ENCODE measurements at places on chromosomes 2 and 18.

DNA sequence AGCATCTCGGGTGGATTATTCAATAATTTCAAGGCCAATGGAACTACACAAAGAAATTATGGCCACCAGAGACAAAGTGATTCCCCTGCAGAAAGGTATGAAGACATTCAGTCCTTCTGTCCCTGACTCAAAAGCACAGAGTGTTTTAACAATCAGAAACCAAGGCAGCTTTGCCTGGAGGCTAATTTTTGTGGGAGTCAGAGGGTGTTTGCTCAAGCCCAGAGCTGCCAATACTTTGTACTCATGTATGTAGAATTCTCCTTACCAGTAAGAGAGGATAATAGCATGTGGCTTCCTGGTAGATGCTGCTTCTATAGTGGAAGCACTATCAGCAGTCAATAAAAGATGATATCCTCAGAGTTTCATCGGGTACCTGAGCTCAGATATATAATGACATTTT, 178.4 kb downstream of the KCNE4 start:
- DNase-seq: no peak

GRCh38 chr18:70074116-70074515, 126.4 kb upstream of the CD226 start:
- DNase-seq: no peak

- no peak for DNase-seq
Measured at GRCh38 chr2:240397924-240398645, 37.4 kb upstream of the GPC1 start.

DNA sequence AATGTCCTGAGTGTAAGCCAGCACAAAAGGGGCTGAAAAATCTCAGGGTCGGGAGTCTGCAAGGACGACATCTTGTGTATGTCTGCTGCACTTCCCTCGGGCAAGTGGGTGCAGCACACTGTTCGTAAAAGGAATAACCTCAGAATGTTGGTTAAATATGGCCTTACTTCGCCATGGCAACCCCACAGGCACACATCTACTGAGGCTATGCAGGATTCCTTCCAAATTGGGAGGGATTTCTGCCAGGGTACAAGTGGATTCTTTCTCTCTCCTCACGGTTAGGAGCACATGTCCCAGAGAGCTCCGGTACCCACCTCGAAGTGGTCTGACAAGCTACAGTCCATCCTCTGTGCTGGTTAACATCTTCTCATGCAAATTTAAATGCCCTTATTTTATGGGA, 277.7 kb upstream of the PXDN start:
- no peak for DNase-seq

DNA sequence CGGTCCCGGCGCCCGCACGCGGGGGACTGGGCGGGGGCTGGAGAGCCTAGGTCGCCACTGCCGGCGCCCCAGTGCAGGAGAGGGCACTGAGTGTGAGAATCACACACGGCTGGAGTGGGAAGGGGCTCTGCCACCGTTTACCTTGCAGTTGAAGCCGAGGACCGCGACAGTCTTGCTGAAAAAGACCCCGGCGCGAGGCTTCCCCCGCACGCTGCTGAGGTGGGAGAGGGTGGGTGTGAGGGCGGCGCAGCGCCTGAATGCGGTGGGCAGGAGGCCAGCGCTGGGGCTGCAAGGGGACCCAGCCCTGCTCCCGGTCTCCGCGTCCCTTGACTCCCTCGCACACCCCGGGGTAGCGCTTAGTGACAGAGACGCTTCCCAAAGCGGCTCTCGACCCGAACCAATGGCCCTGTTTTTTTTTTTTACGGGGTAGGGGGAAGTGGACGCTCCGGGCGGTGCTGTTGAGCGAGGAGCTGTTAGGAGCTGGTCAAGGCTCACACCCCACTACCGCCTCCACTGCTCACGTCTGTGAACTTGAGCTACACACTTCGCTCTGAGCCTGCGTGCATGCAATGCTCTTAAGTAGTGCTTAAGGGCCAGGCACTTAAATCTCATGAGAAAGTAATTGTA, 794 bp downstream of the NOTO start:
- no peak for DNase-seq

DNA sequence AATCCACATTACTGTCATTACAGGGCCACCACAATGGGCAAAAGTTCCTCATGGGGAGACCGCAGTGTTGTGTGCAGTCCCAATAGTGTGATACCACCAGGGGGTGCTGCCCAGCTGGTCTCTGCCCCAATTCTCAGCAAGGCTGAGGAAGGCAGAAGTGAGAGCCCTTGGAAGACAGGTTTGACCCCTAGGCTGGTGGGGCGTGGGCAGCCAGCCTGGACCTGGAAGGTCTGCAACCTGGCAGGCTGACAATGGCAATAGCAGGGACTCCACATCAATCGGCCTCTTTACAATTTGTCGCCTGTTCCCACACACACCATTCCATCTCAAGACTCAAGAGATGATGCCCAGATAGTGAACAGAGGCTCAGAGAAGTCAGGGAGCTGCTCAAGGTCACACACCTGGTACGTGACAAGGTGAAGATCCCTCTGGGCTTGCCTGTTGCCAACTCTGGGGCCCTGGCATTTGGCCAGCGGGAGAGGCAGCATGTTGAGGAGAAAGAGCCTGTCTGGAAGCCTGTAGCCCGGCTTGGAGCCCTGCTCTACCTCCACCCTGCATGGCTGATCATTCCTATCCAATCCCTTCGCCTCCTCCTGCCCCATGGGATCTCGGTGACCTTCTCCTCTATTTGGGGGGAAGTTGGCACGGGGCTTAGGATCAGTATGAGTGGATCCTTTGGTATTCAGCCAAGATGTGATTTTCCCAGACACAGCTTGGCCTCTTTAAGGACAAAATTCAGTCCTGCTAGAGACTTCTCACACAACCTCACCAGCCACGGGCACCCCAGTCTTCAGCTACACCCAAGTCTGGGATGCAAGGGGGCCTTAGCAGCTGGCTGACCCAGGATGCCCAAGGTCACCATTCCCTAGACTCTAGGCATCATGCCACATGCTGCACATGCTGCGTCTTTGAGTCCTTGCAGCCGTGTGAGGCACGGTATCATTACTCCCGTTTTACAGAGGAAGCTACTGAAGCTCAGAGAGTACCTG, 2.9 kb upstream of the ATOH8 start:
- peak; percentile 23 for DNase-seq

- no peak for DNase-seq
Measured at GRCh38 chr2:236237468-236238190, 26.6 kb downstream of the ASB18 start.

All from stimulated activated CD8-positive, alpha-beta memory T cell treated with anti-CD3 and anti-CD28 coated beads, Interleukin-2, amount 100 ng/mL, for 1 hour (primary cell).